ENCODE measurements at places on chromosomes 6 and 20. TPM values are rescaled to one million over a fixed set of nuclear protein-coding genes. Genes with fewer than 3 reads are reported as not detected.

NTSR1 gene
- not detected for total RNA-seq

KIF13A gene
- total RNA-seq = 9.8 TPM

THBD gene
- not detected for total RNA-seq

ZC2HC1B gene
- total RNA-seq = not detected

DNA sequence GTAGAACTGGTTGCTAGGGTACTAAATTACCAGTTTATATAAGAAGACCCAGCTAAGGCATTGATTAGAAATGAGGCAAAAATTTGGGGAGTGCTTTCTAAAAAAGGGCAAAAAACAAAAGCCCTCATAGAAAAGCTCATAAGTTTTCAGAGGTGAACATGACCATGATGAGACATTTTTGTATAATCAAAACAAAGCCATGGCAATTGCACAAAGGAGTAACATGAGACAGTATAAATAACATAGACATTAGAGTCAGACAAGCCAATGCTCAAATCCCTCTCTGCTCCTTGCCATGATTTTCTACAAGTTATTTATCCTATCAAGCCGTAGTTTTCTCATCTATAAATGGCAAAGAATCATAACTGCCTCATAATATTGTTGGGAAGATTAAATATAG is 112.2 kb upstream of the ADTRP start:
- DNase-seq = no peak

DNA sequence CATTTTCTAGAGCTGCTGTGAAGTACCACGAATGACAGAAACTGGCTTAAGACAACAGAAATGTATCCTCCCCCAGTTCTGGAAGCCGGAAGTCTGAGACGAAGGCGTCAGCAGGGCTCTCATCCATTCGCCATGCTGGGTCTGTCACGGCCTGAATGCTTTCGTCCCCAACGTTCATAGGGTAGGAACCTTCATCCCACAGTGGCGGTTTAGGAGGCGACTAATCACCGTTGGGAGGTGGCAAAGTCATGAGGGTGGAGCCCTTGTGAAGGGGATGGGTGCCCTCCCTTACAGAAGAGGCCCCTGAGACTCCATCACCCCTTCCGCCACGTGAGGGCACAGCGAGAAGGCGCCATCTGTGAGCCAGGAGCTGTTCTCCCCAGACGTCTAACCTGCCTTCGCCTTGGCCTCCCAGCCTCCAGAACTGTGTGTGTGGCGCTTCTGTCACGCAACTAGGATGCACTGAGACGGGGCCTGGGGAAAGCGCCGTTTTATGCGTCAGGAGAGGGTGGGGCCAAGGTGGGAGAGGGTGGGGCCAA is 250.3 kb downstream of the TTLL2 start:
- DNase-seq = no peak

GRCh38 chr20:64110411-64111068 is 3.2 kb upstream of the NPBWR2 start:
- DNase-seq = peak; percentile 42

DNA sequence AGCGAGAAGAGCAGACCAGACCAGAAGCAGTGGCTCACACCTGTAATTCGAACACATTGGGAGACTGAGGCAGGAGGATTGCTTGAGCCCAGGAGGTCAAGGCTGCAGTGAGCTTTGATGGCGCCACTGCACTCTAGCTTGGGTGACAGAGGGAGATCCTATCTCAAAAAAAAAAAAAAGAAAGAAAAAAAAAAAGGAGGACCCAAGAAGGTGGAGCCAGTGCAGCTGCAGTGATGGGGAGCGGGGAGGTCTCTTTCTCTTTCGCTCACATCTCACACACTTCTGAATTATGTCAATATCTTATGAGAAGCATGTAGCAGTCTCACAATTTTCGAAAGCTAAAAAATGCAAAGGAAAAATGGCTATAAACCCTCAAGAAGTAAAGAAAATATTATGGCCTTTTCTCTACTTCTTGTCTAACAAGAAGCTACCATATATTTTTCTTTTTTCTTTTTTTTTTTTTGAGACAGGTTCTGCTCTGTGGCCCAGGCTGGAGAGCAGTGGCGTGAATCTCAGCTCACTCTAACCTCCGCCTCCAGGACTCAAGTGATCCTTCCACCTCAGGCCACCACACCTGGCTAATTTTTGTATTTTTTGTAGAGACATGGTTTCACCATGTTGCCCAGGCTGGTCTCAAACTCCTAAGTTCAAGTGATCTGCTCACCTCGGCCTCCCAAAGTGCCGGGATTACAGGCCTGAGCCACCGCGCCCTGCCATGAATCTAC is 3.8 kb upstream of the SPO11 start:
- DNase-seq = no peak

DNA sequence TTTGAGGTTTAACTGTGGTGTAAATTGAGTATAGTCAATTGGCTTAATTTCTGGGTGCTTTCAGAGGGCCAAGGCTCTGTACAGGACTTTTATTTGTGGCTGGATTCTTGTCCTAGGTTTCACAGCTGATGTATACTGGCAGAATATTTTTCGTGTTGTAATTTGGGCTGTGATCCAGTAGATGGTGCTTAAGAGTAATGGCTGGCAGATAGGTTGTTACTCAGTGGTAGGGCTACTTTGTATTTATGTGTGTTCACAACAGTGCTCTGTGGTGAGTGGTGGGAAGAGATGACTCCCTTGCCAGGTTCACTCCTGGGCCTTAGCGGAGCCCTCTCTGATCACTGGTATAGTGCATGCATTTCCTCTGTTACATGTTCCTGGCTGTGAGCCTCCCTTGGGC is 34.5 kb upstream of the FERMT1 start:
- no peak for DNase-seq
